Activated naive CD8-positive, alpha-beta T cell treated with anti-CD3 and anti-CD28 coated beads, Interleukin-2, amount 50 U/mL, for 24 hours (primary cell): ENCODE measurements at places on chromosomes 1 and 21.

GRCh38 chr1:231329483-231329882 lies 8.2 kb downstream of the EXOC8 start:
- DNase-seq: no peak

- DNase-seq: peak; percentile 87
Observed at GRCh38 chr1:27872059-27872801, at the start of gene THEMIS2. Gene THEMIS2 (plus strand): TSS chr1:27872544. CDS start chr1:27872572, 28 bp downstream.

- no peak for DNase-seq
Observed at GRCh38 chr1:242197907-242198820, 199.3 kb upstream of the MAP1LC3C start.

DNA sequence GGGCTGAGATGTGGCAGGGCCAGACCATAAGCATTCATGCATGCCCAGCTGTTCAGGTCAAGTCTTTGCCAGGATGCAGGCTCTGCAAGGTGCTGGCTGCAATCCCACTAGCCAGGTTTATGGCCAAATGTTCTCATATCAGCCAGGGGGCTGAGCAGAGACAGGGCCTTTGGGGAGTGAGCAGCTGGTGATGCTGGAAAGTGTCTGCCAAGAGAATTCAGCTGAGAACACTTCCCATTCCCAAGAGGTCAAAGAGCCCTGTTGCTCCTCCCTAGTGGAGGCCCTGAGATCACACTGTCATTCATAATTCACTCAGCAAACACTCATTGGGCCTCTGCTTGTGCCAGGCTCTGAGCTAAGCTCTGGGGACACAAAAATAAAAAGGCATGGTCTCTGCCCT lies 150.3 kb downstream of the DMRTA2 start:
- DNase-seq: no peak

DNA sequence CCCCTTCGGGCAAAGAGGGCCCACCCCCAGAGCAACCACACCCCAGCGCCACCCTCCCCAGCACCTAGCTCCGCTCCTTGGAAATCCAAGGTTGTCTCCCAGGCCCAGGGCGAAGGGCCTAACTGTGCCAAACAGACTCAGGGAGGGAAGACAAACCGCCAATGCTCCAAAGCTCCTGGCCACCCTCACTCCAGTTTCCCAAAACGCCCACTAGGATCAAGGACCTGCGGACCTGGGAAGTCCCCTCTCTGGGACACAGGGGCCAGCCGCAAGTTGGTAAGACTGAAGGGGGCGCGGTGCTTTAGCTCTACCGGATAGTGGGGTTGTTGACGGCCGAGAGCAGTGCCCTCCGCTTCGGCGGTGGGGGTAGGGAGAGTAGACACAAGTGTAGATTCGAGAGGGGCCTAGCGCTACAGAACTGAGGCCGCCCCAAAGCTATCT lies 581 bp downstream of the IRF6 start:
- DNase-seq: no peak
